ENCODE measurements at places on chromosomes 4 and X.

- DNase-seq: no peak
Measured at GRCh38 chr4:150181536-150181935, 103.3 kb downstream of the DCLK2 start.

DNA sequence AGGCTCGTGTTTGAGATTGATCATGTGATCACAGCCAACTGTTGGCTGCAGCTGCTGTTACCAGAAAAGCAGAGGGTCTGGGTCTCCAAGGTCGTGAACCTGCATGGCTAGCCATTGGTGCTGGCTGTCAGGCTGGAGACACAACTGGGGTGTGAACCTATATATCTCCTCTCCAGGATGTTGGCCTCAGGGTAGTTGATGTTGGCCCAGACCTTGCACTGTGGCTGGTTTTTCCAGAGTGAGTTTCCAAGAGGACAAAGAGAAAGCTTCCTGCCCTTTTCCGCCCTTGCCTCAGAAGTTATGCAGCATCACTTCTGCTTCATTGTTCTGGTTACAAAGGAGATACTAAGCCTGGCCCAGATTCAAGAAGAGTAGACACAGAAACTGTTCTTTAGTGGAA is 607.8 kb upstream of the HS3ST1 start:
- DNase-seq: no peak

GRCh38 chrX:138127314-138127713 is 561.4 kb downstream of the ZIC3 start:
- DNase-seq: no peak

DNA sequence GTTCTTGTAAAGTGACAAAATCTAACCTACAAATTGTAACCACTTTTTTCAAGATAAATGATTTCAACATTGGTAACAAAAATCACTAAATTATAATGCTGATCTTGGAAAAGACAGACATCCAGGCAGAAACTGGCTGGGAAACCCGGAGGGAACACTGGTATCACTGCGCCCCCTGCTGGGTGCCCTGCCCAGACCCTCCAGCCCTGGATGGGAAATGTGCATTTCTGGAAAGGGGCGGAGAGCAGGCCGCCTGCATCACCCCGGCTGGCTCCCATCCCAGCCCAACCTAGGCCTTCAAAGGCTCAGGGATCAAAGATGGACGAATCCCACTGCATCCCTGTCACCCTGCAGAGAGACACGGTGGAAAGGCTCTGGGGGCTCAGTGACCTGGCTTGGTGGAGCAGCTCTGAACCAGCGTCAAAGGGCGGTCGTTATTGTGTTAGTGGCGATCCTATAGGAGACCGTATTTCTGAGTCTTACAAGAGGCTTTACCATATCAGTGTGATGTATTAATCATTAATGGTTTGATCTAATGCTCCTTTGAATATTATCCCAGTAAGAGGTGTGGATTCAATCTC is 37.3 kb downstream of the ACOX3 start:
- DNase-seq: no peak

GRCh38 chr4:26884486-26884988 is 23.9 kb downstream of the STIM2 start:
- DNase-seq: no peak

GRCh38 chr4:152356428-152357034 is 179.4 kb downstream of the FBXW7 start:
- no peak for DNase-seq

DNA sequence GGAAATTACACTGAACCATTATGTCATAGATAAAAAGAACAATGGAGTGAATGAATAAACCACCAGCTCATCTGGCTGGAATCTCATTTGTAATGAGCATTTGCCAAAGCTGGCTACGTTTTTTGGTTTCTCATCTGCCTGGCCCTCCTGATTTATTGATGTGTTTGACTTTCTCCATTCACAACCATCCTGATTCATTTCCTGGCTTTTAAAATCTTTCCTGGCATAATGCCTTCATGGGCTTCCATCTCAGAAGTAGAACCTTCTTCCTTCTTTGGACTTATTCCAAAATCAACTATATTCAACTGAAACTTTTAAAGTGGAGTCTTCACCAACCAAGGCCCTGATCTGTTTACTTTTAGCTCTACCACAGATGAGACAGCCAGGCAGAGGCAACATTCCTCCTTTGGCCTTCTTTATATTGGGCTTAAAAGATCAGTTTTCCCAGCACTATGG is 36.0 kb upstream of the ARSJ start:
- no peak for DNase-seq

DNA sequence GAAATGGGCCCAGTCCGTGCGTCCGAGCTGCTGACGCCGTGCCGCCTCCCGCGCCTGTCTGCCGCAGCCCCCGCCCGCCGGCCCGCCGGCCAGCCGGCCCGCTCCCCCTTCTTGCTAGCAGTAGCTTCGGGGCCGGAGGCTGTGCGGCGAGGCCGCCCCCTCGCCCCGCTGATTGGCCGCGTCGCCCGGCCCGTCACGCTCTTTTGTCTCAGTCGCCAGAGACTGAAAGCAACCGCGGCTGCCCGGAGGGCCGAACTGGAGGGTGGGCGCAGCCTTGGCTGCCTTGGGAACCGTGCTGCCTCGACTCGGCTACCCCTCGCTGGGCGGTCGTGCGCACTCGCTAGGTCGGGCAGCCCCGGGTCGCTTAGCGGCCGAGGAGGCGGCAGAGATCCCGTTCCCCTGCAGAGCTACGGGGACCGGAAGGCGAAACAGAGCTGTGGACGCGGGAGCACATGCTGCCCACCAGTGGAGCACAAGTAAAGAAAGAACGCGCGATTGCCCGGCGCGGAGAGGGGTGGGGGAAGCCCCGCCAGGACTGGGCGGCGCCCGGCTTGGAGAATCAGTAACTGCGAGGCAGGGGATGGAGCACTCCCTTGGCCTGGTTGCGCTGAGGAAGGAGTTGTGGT is at the start of gene ZCCHC18:
Gene ZCCHC18, plus strand, starts transcription at position 198 of the 626 bp plus-strand sequence. CDS start 1,589 bp downstream, outside the sequence.
- peak; percentile 53 for DNase-seq

- no peak for DNase-seq
Measured at GRCh38 chr4:75745161-75745560, 20.8 kb downstream of the USO1 start.

DNA sequence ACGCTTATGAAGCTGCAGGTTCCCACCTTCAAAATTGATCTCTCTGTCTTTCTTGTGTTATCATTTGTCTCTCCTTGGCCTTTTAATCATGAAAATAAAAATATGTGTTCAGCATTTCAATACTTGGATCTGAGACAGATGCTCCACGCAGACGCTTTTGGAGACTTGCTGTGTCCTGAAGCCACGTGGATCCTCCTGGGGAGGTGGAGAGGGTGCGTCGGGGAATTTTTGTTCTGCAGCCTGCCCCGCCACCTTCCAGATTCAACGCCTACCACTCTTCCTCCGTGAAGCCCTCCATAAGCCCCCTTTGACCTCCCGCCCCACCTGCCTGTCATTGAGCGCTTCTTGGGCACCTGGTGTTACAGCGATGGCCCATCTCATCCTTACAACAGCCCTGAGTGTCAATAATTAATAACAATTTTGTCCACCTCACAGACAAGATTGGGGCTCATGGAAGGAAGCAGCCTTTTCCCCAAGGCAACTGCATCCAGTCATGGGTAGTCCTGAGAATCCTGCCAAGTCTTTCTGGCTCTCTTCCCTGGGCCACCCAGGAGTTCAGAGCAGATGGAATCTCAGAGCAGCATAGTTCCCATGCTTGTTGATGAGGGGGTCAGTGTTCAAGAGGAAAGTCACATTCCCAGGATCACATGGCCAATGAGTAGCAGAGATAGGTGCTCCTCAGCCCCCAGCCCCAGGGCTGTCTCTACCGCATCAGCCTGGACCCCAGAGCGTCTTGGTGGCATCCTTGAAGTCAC is 172.6 kb upstream of the PSAPL1 start:
- DNase-seq: no peak

GRCh38 chrX:13008851-13009250 is 33.9 kb downstream of the TMSB4X start:
- no peak for DNase-seq

DNA sequence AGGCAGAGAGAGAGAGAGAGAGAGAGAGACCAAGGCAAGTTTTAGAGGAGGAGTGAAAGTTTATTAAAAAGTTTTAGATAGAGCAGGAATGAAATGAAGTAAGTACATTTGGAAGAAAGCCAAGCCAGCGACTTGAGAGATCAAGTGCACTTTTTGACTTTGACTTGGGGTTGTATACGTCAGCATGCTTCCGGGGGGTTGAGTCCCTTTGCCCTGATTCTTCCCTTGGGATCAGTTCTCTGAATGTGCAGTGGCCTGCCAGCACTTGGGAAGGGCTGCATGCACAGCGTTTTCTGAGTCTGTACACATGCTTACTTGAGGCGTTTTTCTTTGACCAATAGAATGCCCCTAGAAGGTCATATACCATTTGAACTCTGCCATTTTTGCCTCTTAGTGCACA is 400.5 kb downstream of the PDGFC start:
- DNase-seq: no peak

DNA sequence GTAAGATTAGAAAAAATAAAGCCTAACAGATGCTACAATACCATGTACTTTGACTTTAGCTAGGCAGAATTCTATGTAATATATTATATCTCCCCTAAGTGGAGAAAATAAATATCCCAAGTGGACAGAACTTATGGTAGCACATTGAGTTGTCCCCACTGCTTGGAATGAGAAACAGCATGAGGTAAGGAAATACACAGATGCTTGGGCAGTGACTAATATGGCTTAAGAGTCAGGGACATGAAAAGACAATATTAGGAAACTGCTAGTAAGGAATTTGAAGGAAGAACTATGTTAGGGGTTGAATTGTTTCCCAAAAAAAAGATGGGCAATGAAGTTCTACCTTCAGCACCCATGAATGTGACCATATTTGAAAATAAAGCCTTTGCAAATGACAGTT is 2265.1 kb downstream of the PCDH7 start:
- DNase-seq: no peak

- no peak for DNase-seq
Measured at GRCh38 chr4:1318046-1318375, 28.3 kb downstream of the MAEA start.

DNA sequence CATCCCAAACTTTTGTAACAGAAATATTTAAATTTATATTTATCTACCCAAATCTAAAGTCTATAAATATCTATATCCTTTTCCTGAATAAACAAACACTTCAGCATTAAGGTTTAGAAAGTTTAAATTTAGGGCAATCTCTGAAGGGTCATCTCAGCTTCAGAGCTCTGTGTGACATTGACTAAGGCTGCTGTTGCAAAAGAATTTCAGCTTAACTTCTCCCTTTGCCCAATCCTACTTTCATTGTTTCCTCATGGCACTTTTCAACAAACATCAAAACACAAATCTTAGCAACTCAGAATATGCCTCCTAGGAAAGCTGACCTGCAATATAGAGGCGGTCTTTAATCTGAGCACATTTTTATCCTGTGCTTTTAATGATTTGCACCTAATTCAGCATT is 79.7 kb upstream of the BANK1 start:
- no peak for DNase-seq

- no peak for DNase-seq
Measured at GRCh38 chr4:37648084-37648817, 37.9 kb downstream of the RELL1 start.

- no peak for DNase-seq
Measured at GRCh38 chr4:108922191-108922590, 159.3 kb upstream of the ETNPPL start.

DNA sequence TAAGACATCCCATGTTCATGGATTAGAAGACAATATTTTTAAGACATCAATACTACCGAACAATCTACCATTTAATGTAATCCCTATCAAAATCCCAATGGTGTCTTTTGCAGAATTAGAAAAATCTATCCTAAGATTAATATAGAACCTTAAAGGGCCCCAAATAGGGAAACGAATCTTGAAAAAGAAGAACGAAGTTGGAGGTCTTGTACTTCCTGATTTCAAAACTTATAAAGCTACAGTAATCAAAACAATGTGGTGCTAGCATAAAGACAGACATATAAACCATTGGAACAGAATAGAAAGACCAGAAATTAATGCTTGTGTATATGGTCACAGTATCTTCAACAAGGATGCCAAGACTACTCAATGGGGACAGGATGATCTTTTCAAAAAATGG is 42.0 kb downstream of the CENPE start:
- DNase-seq: no peak

DNA sequence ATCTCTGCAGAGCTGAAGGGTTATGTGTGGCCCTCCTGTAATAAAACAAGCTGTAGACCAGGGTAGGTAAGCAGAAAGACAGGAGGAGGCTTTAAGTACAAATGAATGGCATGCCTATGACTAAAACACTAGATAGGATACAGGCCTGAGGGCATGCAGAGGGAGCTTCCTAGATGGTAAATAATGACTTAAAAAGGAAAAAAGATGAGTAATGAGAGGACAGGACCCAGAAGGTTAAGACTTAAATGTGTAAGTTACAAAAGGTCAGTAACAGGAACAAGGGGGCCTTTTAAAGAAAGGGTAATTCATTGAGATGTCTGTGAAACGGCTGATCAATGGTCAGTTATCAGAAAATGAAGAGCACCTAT is 194.8 kb downstream of the SOWAHB start:
- no peak for DNase-seq

DNA sequence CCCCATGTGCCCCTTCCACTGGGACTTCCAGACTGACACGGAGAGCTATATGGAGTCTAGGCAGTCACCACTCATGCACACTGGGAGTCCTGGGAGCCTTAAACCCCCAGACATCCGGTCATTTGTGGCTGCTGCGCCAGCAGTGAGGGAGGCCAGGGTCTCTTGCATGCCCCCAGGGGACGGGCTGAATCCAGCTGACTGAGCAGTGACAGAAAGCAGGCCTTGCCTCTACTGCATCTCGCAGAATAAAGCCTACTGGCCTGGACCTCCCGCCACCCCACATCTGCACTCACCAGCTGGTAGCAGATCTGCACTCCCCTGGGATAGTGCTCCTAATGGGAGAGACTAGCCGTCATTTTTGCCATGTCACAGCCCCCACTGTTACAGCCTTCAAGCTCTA is 1234.2 kb downstream of the FAM133A start:
- DNase-seq: no peak

DNA sequence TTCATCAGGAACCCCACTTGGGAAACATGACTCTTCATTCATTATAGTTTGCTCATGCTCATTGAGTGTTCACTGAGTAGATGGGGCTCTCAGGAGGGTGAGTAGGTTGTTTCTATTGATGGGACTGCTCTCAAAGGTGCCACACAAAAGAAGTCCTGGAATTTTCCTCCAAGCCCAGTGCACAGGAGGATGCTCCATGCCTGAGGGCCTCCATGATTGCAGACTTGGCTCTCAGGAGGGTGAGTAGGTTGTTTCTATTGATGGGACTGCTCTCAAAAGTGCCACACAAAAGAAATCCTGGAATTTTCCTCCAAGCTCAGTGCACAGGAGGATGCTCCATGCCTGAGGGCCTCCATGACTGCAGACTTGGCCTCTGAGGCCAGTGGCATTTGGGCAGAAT is 108.5 kb downstream of the ZNF674 start:
- no peak for DNase-seq

DNA sequence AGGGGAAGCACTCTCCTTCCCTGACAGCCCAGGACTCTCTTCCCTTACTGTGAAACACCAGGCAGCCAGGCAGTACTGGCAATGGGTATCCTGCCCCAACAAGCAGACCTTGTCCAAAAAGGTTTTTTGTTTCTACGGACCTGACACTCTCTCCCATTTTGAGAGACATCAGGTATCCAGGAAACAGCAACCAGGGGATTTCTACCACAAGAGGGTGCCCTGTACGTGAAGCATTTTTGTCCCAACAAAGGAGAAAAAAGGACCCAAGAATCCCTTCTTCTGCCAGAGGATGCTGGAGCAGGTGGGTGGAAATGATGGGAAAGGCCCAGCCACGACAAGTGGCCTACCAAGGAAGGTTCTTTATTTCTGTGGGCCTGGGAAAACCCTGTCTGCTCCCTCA is 65.7 kb upstream of the FGF13 start:
- DNase-seq: no peak
